Ascending aorta (tissue), 2 donors: ENCODE measurements at places on chromosomes 5 and 9. TPM values are rescaled to one million over a fixed set of nuclear protein-coding genes. Genes with fewer than 3 reads are reported as not detected.

Gene HRCT1
- total RNA-seq = 32.7 TPM

Gene SLC25A2
- total RNA-seq = not detected

Gene ZNF618
- 16.1 TPM for total RNA-seq

Gene DPH7
- total RNA-seq = 57.2 TPM

Gene TAF1L
- total RNA-seq = not detected

Gene RNF180
- 7.9 TPM for total RNA-seq

Gene CATSPER3
- not detected for total RNA-seq

Gene GRM6
- total RNA-seq = not detected

DNA sequence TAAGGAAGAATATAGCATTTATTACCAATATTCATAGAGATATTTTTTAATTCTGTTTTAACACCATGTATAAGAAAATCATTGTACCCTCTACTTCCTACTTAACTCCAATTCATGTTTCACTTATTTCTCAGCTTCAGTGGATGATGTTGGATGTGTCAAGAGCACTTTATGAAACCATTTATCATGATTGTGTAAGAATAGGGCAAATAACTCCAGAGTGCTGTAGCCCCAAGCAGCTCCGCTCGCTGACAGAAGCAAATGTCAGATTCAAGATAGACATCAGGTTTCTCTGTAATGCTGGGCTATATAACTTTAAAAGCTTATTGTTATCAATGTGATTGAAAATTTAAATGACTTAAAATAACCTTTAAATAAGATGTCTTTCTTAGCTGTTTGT, 50.4 kb downstream of the MAST4 start:
- DNase-seq = no peak

GRCh38 chr5:149340920-149341319, 4.4 kb upstream of the GRPEL2 start:
- no peak for DNase-seq

GRCh38 chr5:103218164-103218563, 40.4 kb upstream of the MACIR start:
- DNase-seq = no peak

DNA sequence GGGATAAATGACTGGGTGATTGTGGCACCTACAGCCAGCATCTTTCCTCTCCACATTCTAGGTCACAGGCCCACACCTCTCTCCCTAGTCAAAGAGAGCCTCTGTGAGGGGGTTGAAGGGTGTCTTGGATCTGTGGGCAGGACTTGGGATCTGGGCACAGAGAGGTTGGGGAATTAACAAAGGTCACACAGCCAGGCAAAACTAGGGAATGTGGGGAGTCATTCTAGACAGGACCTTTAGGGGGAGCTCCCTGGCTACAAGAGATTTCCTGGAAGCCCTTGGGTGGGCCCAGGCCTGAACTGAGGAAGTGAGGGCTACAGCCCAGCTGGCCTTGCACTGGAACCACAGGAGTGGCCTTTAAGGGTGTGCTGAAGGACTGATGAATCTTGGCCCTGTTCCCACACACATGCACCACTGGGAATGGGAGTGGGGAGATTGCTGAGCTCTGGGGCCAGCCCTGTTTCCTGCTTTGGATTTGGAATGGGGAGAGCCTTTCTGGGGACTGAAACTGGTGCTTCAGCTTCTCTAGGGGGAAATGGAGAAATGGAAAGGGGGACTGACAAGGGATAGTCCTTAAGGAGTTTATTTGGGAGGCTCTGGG, 12.4 kb upstream of the CXXC5 start:
- no peak for DNase-seq

DNA sequence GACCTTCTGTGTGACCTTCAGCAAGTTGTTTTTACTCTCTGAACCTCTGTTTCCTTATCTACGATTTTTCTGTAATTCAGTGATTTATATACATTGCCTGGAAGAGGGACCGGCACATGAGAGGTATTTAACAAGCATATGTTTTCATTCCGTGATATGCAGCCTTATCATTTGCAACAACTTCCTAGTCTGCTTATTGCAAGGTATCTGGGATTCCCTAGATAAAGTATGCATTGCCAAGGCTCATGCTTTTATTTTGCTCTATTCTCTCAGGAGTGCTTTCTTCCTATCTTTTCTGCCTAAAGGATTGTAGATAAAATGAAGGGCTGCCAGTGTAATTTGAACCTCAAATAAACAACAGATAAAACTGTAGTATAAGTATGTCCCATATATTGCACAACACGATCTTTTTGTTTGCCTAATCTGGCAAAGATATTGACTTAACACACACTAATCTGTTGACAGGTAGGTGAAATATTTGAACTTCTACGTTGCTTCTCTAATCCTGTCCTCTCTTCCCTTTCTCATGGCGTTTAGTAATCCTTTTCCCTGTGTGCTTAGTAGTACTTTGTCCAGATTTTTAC, 377.2 kb upstream of the TNC start:
- DNase-seq = no peak

GRCh38 chr9:744790-745484, 96.6 kb upstream of the DMRT1 start:
- DNase-seq = peak; percentile 80
